ENCODE measurements at places on chromosomes 16 and 17.

GRCh38 chr17:66633317-66633965 lies 201.5 kb upstream of the CACNG5 start:
- no peak for DNase-seq

DNA sequence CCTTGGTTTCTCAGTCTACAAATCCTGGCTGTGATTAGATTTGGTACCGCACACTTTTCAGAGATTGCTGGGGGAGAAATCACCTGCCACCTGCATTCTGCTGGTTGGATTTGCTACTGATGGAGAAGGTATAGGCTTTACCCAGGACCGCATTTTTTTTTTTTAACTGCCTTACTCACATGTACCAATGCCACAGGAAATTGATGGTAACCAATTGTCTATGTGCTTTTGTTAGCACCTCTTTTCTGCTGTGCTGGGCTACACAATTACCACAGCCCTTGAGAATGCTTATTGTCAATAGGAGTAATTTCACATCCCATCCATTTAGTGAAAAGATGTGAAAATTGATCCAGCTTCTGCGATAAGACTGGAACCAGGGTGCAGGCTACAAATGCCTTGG lies 74.4 kb upstream of the TANC2 start:
- DNase-seq, result no peak

DNA sequence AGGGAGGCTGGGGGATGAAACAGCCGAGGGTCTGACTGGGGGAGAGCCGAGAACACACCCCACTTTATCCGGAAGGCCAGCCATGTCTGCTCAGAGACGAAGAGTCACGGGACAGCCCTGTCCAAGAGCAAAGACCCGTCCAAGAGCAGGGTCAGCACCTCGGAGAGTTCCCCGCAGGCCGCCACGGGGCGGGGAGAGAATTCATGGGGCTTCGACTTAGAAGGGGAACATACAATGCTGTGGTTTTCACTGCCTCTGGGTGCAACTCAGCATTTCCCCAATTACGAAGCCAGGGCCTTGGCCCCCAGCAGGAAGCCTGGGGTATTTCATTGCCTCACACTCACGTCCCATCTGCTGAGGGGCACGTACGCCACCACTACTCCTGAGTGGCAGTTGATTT lies 59.3 kb downstream of the JPH3 start:
- DNase-seq, result no peak

DNA sequence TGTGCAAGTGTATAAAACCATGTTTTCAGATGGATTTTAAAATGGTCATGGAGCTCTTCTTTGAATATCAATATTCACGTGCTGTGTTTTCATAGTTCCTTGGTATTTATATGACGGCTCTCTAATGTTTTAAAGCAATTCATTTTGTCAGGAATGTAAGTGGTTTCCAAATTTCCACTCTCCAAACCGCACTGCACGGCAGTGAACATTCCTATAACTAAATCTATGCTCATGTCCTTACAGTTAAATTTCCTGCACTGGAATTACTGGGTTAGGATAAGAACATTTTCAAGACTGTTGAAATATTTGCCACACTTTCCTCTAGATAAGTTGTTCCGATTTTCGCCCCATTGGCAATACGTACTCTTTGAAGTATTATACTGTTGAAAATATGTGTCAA lies 398.9 kb downstream of the PMP22 start:
- no peak for DNase-seq

DNA sequence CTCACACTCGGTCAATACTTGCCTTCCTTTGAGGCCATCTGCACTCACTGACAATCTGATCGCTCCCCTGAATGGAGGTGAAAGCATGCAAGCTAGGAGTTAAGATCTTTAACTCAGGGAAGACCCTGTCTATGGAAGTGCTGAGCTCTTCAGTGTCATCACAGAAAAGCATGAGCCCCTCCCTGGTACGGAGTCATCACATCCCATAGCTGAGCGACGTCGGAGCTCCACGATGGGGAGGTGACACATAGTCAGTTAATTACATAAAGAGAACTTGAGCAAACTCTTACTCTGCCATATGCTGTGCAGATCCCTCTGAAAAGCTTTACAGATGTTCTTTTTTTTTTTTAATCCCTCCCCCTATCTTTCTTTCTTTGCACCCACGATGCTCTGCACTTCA lies 463.2 kb downstream of the WWOX start:
- no peak for DNase-seq
